Activated CD4-positive, alpha-beta T cell treated with anti-CD3 and anti-CD28 coated beads, Interleukin-2, amount 50 U/mL, for 16 hours (primary cell): ENCODE measurements at places on chromosomes 7 and 10.
A peak's percentile ranks its signal among the peaks of the same experiment; 100 is the strongest.

DNA sequence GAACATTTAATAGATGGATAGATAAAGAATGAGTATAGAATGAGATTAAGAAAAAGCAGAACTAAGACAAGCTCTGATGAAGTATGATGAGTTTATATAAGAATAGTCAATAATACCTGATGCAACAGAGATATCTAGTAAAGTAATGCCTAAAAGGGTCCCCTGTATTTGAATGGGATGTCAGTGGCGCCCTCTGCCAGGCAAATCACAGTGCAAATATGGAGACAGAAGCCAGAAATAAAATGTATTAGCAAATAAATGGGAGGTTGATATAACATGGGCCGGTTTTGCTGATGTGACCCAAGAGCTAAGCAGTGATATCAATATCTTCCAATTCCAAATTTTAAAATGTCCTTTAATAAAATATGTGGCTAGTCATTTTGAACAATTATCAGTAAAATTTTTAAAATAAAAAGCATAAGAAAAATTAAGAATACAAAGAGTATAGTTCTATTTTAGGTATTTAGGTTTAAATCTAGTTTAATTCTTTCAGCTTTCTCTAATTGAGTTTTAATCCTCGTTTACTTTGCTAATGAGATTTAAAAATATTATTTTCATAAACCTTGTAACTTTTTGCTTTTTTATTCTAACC is 62.6 kb downstream of the ADK start:
- no peak for DNase-seq

DNA sequence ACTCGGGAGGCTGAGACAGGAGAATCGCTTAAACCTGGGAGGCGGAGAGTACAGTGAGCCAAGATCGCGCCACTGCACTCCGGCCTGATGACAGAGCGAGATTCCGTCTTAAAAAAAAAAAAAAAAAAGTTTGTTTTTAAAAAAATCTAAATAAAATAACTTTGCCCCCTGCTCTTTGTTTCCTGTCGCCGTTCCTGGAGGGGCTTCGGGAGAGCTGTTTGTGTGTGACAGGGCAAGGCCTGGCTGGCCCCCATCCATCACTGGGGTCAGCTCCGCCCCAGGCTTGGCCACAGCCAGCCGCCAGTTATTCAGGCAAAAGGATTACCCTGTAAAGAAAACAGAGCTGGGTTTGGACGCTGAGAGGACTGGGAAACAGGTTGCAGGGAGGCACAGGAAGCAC is 16.4 kb downstream of the LEP start:
- no peak for DNase-seq

DNA sequence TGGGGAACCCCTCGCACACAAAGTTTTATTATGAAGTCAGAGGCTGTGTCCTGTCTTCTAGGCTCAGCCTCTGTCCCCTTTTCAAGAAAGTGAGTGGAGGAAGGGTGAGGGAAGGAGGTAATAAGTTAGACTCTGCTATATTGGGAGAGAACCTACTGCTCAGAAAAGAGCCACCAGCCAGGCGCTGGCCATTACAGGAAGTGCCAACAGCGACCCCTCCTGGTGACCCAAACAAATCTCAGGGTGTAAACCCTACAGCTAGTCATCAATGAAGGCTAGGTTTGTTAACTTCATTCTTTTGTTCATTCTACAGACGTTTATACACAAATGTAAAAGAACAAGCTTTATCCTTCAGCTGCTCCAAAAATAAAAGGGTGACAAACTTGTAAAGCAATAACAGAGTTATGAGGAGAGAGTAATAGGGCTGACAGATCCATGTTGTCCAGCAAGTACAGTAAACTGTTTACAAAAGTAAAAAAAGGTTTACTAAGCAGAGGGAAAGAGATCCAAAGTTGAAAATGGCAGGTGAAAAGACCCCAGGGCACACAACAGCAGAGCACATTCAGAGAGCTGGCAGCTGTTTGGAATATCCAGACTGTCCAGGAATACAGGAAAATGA is 82.7 kb downstream of the FAM204A start:
- peak; percentile 34 for DNase-seq

DNA sequence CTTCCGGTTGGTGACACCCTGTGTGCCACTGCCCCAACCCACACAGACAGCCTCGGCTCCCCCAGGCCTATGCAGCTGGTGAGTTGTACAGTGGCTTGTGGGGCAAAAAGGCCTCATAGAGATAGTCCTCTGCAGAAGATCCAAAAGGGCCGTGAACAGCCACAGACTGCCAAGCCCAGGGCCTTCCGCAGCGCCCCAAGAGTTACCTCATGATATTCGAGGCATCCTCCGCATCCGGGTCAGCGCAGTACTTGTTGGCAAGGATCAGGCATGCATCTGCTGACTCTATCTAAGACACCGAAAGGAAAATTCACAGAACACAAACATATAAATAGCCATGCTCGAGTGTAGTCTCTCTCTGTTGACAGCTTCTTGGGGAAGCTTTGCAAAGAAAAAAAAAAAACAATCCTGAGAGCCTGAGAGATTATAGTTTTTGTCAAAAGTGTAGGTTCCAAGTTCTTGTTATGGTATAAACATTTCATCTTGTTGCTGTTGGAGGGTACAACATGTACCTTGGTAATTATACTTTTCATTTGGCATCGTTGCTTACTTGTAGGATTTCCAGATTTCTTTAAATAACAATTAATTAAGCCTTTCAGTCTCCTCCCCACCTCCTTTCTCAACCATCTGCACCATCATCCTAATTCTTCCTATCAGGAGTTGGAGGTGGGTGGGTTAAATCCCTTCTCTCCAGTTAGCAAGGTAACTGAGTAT is 553.0 kb downstream of the KCNMA1 start:
- DNase-seq: no peak

DNA sequence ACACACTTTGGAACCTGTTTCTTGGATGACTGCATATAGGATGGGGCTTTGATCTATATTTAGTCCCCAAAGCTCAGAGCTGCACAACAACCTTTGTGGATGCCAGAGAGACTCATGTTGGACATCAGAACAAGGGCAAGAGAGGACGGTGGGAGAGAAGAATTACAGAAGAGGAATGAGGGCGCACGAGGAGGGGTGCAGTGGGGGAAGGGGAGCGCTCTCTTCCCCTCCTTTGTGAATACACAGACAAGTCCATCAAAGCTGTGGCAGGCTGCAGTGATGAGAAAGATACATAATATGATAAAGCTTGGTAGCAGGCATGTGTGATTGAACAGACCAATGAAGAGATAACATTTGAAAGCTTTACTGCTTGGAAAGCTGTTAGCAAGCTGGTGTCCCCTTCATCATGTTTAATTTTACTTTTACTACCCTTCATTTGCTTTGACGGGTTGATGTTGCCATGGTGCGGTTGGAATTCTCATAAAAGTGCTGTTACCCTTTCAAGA is 857.8 kb downstream of the KCNMA1 start:
- DNase-seq: no peak

GRCh38 chr10:17383801-17384555 is 70.4 kb downstream of the ST8SIA6 start:
- no peak for DNase-seq

DNA sequence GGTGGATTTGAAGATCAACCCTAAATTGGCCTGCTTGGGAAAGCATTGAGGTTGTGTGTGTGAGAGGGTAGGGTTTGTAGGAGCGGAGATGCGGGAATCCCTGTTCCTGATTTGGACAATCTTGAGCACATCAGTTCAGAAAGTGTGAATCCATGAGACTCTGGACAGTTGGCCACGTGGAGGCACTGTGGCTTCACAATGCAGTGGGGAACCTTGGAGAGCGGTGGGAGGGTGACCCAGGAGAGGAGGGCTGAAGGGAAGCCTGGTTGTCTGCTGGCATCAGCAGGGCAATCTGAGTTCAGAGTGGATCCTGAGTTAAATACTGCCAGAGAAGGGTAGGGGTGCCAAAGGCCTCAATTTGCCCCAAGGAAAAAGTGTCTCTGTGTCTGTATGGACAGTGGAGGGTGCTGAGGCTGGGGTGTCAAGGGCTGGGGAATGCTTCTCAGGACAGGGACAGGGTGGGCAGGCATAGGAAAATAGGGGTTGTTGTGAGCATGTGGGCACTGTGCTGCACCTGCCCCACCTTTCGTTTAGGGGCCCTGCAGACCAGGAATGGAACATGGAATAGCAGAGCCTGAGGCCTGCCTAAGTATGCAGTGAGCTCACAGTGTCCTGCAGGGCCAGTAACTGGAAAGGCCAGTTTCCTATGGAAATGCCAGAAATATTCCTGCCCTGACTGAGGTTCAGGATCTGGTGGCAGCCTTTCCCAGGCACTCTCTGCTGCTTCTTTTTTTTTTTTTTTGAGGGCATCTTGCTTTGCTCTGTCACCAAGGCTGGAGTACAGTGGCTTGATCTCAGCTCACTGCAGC is 162.9 kb upstream of the PRSS58 start:
- DNase-seq: no peak
